ENCODE measurements at places on chromosomes 12 and 14.

DNA sequence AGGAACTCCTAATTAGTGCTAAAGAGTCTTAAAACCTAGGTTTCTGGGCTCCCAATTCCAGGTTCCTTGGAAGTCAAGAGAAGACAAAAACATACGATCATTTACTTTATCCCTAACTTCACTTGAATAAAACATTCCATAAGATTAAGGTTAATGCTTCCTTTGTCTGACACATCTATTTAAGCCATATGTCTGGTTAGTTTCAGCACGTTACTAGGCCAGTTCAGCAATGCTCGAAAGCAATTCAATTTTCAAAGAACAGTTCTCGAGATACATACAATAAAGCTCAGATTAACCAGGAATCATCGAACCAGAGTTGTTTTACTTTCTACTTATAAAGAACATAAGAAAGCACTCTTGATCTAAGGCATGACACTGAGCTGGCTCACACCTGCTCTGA is 68.0 kb upstream of the POC1B start:
- no peak for DNase-seq

- DNase-seq, result no peak
Observed at GRCh38 chr12:48183091-48183875, at the start of gene CCDC184. CCDC184 (plus strand) TSS chr12:48183644; CDS start chr12:48184123, 479 bp downstream.

GRCh38 chr14:29465095-29465494 is 462.6 kb downstream of the PRKD1 start:
- DNase-seq, result no peak

DNA sequence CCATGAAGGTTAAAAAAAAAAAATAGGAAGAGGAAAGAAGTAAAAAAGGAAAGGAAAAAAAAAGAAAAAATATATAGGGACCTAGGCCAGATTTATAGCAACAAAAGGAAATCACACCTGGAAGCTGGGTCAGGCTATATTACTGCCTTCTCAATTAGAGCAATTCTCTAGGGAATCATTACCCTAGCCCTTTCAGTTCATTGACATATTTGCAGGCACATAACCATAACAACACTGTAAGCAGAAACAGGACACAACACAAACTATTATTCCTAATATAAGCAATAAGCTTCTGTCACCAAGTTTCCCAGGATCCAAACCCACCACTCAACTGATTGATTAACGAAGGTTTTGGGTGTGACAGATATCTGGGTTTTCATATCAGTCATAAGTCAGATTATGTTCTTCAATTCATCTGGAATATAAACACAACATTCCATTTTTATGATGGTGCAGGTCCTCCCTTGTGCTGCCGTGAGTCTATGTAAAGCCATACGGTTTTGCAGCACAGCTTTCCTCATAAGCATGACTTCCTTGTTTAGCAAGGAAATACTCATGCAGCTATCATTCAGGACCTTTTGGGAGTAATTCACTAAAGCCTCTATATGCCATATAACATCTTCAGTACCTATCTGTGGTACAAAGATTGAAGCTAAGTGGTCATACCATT is 4.2 kb downstream of the PCNX4 start:
- DNase-seq, result no peak

DNA sequence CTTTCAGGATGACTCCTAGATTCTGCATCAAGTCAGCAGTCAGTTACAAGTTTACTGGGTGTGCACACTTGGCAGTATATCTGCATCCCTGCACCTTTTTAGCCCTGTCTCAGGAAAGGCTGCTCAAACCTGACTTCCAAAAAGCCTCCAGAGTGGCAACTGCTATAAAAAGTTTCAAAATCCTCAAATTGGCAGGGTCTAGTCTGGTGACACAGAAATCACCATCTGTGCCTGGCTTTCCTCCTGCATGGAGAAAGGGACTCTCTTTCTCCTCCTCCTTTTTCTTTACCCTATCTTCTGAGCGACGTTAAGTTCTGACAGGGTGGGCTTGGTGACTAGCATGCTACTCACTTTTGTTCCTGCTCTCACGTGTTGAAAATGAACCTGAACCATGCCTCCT is 679.5 kb downstream of the C12orf50 start:
- DNase-seq, result no peak

- no peak for DNase-seq
Observed at GRCh38 chr12:44460261-44460660, 415.9 kb downstream of the NELL2 start.

DNA sequence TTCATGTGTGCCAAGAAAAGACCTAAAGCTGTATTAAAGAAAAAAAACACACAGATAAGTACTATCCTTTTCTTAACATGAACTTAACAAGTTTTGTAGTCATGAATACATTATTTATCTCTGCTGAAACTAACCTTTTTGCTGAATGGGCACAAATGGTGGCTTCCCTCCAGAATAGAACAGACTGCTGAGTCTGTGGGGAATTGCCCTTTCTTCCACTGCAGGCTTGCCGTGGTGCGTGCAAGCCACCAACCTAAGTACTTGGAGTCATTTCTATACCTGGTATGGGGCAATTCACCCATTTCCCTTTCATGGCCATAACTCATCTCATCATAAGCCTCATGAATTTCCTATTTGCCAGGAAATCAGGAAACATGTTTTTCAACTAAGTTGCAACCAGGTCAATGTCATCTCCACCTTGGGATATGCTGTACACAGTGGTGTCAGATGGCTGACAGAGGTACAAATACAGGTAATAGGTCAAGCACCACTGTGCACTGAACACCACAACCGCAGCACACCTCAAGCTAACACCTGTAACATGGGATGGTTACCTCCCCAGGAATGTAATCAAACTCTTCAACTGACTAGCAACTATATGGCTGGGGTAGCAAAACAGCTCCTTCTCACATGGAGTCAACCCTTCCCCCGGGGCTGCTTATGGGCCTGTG is 49.9 kb downstream of the CATSPERB start:
- DNase-seq, result no peak

GRCh38 chr12:122878780-122879612 is 16.9 kb downstream of the VPS37B start:
- DNase-seq, result no peak

DNA sequence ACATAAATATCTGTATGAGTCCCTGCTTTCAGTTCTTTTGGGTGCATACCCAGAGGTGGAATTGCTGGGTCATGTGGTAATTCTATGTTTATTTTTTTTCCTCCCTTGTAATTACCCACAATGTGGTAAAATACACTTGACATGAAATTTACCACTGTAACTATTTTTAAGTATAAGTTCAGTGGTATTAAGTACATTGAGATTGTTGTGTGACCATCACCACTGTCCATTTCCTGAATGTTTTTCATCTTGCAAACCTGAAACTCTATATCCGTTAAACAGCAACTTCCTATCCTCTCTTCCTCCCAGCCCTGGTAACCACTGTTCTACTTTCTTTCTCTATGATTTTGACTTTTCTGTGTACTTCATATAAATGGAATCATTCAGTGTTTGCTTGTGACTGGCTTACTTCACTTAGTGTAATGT is 51.4 kb downstream of the BORCS5 start:
- DNase-seq, result no peak

- no peak for DNase-seq
Observed at GRCh38 chr12:102976609-102977280, 19.3 kb downstream of the ASCL1 start.

GRCh38 chr12:76765598-76765997 is 1.7 kb downstream of the ZDHHC17 start:
- no peak for DNase-seq

DNA sequence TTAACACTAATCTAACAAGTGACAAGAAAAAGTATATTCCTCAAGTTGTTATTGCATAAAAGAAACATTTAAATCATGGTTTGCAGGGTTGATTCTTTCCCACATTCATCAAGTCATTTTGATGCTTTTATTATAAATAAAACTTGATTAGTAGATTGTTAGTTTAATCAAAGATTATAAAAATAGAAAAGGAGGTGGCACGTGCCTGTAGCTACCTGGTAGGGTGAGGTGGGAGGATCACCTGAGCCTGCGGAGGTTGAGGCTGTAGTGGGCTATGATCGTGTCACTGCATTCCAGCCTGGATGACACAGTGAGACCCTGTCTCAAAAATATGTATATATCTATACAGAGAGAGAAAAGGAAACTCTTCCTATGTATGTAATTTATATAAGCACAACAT is 433.2 kb upstream of the RGS6 start:
- no peak for DNase-seq

Data from BJ (cell line).